Stimulated activated CD8-positive, alpha-beta memory T cell treated with anti-CD3 and anti-CD28 coated beads, Interleukin-2, amount 100 ng/mL, for 48 hours (primary cell): ENCODE measurements at places on chromosomes 2 and 18.

DNA sequence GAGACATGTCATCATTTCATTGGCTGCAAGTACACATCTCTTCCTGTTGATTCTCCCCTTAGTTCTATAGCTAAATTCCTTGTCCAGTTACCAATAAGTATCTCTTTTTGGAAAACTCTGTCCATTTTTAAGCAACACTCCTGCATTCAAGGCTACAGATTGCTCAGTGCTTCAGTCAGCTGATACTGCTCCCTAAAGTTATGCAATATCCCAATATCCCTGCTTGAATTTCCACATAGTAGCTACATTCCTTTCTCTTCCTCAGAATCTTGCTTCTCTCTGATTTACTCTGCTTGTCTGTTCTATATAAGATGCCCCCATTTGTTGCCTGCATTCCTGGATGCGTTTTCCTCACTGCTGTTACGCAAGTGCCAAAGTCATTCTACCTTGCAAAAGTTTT lies 109.8 kb downstream of the PARD3B start:
- DNase-seq, result no peak

DNA sequence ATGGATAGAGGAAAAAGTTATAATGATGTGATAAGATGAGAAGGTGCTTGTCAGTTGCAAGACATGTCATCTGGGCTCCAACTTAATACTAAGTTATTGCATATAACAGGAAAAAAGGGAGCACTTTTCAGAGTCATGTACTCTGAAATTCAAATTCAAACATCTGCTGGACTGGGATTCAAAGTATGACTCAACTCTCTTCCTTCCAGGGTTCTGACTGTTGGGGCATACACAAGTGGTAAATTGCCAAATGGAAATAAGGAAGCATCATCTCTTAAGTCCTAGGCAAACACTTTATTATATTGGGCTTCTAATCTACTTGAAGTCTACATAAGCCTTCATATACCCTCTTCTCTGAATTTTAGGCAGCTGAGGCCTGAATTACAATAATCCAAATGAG lies 44.9 kb downstream of the ZBTB14 start:
- no peak for DNase-seq

GRCh38 chr2:177169810-177170514 lies 42.6 kb upstream of the HNRNPA3 start:
- DNase-seq, result no peak

DNA sequence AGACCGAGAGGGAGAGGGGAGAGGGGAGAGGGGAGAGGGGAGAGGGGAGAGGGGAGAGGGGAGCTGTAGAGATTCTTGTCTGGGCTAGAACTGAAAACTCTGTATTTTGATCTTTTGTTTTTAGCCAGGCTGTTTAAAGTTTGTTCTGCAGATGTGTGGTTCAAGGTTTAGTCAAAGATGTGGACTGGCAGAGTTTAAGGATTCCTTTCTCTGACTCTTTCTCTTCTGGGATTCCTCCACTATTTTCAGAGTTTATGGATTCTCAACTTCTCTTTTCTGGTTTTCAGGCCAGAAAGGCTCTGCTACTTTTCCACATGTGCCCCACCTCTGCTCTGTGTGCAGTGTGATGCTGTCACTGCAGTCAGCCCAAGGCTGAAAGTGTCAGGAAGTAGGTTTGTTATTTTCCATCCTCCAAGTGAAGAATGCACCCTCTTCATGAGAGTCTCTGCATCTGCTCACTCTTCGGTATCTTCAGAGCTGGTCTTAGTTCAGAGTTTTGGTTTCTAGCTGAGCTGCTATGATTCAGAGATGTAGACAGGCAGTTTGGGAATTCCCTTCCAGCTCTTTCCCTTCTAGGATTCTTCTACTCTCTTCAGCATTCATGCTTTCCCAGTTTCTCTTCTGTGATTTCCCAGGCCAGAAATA lies 130.9 kb upstream of the SMAD7 start:
- DNase-seq, result no peak

DNA sequence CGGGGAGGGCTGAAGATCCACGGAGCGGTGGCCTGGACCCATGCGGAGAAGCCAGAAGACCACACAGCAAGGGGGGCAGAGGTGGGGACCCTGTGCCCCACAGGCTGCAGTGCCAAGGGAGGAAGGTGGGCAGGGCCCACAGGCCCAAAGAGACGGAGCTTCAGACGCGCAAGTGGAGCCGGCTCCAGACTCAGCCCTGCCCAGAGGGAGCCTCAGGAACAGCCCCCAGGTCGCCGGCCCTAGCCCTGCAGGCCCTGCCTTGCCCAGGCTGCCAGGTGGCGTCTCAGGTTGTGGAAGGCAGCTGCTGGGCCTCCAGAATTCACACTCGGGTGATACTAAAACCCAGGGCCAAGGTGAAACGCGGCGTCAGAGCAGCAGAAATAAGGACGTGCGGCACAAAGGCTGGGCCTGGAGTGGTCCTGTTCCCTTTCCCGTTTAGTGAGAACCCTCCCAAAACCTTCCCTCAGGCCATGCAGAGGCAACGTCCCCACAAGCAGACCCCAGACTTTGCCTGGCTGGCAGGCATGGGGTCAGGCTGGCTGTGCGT lies 36.8 kb downstream of the SLC66A2 start:
- no peak for DNase-seq

DNA sequence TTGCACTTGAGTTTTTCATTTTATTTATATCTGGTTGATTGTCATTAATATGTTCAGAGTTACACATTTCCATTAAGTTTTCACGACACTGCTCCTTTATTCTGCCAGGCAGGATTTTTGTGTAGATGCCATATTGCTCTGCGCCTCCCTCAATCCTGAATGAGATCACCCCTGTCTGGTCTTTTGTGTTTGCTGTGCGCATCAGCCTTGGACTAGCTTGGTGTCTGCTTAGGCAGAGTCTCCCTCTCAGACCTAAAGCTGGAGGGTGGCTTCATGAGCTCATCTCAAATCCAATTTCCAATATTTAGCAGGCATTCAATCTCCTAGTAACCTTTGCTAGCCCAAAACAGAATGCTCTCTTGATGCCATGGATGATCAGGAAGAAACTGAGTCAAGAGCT lies 137.4 kb downstream of the SMAD7 start:
- DNase-seq, result no peak

GRCh38 chr2:230234845-230235244 lies 9.3 kb downstream of the SP140 start:
- no peak for DNase-seq

DNA sequence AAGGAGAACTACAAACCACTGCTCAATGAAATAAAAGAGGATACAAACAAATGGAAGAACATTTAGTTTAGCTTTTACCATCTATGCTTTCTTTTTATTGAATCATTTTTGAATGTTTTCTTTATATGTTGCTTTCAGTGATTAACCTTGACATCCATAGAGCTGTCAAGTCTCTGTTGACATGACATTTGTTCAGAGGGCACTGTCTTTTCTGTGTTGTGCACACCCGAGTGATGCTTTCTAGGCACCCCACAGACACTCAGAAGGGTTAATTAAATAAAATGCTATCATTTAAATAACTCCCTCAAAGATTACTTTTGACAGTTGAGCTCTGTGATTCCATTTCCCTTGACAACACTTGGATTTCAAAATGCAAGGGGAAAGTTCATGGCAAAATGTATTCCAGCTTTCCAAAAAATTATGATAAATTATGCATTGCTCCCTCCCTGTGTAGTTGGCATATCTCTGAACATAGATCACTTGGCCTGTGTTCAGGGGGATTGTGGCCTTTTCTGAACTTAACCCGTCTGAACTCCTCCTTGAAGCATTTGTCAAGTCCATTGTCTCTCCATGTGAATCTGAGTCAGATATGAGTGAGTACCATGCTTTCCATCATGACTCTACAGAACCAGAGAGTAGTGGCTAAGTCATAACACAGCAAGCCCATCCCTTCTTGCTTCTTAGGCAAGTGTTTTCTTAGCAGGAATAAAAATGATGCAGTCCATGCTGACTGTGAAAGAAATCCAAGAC lies 372.6 kb downstream of the RPRM start:
- DNase-seq, result no peak

DNA sequence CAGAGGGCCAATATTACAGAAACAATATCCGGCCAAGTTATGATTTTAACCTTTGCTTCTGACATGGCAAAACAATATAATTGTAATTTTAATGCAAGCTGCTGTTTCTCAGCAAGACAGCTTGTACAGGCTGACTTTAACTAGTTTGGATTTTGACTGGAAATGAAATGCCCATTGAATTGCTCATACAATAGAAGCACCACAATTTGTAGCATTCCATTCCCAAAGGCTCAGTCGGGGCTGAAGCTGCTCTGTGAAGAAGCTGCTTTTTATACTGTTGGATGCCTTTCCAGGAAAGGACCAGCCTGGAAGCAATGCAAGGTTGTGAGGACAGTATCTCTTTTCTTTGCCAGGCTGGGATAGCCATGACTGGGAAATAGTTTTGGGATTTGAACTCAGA lies 677.0 kb upstream of the FANCL start:
- DNase-seq, result no peak

GRCh38 chr2:39128919-39129391 lies 8.1 kb upstream of the SOS1 start:
- peak; percentile 51 for DNase-seq

- DNase-seq, result no peak
Observed at GRCh38 chr2:133787207-133787606, 218.9 kb upstream of the NCKAP5 start.
